ENCODE measurements at places on chromosomes 2 and 18. TPM values are rescaled to one million over a fixed set of nuclear protein-coding genes. Genes with fewer than 3 reads are reported as not detected.
A peak's percentile ranks its signal among the peaks of the same experiment; 100 is the strongest.

Gene DUSP2
- 2.2 TPM for polyA plus RNA-seq

Gene POTEJ
- polyA plus RNA-seq = 0.02 TPM

- DNase-seq = no peak
Observed at GRCh38 chr2:152584301-152584700, 133.0 kb downstream of the PRPF40A start.

Gene IRS1
- 13.0 TPM for polyA plus RNA-seq

- DNase-seq = no peak
Observed at GRCh38 chr18:37430357-37431076, 135.1 kb downstream of the CELF4 start.

Gene COL4A3
- polyA plus RNA-seq = 0.23 TPM

DNA sequence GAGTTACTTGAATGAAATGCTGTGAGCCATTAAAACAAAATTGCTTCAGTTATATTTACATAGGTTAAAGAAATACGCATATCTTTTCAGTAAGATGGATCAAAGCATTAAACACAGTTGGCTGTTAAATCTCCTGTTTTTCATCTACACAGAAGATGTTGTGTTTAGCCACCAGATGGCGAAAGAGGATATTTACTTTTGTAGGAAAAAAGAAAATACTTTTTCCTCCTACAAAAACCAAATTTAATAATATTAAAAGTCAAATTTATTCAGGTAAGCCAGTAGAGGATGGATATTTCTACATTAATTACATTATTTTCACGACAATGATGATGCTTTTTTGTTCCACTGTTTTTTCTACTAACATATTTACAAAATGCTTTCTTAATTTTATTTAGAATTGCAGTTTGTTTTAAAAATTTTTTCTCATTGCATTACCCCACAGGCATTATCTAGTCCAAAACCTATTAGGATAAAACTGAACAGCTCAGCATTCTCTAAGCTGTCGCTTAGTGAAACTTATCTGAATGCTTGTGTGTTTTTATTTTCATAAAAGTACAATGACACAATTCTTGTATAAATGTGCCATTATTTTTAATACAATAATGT is 173.7 kb downstream of the ASXL3 start:
- no peak for DNase-seq

DNA sequence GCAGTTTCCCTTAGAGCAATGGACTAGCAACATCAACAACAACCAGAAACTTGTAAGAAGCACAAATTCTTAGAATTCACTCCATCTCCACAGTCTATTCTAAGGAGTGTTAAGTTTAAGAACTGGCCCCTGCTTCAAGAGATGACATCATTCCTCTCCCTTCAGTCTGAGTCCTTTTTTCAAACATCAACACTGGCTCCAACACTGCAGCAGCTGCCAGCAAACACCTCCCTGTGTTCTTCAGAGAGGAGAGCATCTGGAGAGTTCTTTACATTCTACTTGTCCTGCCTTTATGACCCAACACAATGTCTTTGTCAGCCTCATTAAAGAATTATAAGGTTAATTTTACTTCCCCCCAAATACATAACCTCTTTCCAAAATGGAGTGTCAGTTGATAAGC is 122.3 kb downstream of the HNMT start:
- DNase-seq = no peak

Gene KIAA2012
- polyA plus RNA-seq = 0.13 TPM

GRCh38 chr2:109317471-109318095 is 188.6 kb downstream of the SH3RF3 start:
- DNase-seq = no peak

- DNase-seq = no peak
Observed at GRCh38 chr2:15262792-15263191, 298.3 kb downstream of the NBAS start.

DNA sequence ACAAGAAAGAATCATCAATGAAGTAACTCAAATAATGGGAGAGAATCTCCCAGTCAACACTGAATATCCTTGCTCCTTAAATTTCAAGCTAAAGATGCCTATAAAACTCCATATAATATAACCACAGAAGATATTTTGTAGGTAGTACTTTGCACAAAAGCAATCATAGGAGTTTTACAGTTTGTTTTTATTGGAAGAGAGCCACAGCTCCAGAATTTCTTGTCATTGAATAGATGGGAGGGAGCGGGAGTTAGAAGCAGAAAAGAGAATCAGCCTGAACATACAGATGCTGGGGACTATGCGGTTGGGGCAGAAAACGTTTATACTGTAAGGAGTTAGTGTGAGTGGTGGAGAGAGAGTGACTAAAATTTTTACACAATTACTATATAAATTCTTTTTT is 18.3 kb upstream of the SMAD4 start:
- no peak for DNase-seq

- DNase-seq = no peak
Observed at GRCh38 chr2:144125751-144126150, 394.2 kb downstream of the ZEB2 start.

- DNase-seq = no peak
Observed at GRCh38 chr2:42757981-42758740, 5.8 kb downstream of the OXER1 start.

- no peak for DNase-seq
Observed at GRCh38 chr18:31538837-31539236, 40.9 kb downstream of the DSG2 start.

DNA sequence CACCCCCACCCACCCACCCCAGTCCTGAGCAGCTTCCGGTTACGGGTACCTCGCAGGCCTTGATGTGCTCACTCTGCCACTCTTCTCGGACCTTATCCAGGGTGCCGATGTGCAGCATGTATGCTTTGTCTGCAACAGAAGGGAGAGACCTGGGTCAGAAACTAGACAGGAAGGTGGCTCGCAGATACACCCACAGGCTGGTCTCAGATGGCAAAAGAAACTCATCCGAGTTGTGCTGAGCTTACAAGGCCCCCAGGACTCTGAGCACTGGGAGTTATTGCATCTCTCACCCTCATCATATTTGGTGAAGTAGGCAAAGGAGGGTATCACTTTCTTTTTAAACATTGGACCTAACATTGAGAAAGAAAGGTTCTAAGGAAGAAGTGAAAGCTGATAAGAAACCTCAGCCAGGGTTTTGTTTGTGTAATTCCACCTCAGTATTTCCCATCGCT is 30.6 kb upstream of the EPG5 start:
- no peak for DNase-seq

- peak; percentile 31 for DNase-seq
Observed at GRCh38 chr2:113390124-113390849, 47.2 kb upstream of the ZNG1B start.

Gene CNDP1
- polyA plus RNA-seq = not detected

GRCh38 chr2:24576617-24577016 is 85.6 kb downstream of the NCOA1 start:
- DNase-seq = no peak

Gene FZD7
- polyA plus RNA-seq = 42.6 TPM

DNA sequence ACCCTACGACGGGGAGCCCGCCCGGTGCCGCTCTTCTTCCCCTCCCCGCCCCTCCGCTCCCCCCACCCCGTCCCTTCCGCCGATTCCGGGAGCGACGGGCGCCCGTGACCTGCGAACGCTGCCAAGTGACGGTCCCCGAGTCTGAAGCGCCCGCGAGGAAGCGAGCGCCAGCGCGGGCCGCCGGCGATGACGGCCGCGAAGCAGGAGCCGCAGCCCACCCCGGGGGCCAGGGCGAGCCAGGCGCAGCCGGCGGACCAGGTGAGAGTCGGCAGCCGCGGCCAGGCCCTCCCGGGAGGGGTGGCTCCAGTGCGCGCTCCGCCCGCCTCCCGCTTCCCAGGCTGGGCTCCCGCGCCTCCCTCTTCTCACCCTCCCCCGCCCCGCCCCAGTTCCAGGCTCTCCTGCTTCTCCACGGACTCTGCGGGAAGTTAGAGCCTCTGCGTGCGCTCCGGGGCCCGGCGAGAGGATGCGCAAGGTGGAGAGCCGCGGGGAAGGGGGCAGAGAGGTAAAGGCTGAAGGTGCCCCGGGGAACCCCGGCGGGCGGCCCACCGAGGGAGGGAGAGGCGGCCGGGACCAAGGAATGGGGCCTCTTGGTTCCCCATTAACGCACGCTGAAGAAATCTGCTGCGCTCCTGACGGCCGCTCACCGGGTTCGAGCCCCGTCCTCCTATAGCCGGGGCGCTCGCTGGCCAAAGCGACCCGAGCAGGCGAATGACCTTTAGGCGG is 719.5 kb downstream of the DPP10 start:
- no peak for DNase-seq

GRCh38 chr2:215887303-215887702 is 126.0 kb downstream of the MREG start:
- no peak for DNase-seq

Data from BJ (cell line).